ENCODE measurements at places on chromosomes 16 and 17.

DNA sequence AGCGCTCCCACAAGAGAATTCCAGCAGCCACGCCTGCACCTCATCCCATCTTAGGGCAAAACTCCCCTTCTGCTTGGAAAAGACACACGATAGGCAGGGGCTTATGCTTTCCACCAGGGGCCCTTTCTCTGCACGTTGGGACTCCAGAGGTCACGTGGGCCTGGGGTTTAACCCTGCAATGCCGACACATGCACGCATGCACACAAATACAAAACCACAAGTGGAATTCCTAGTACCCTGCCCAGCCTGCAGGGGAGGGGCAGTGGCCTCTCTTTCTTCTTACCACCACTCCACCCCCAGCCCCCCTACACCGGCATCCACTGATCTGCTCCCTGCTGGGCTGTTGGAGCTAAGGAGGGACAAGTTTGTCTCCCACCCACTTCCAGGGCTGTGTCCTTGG is 16.8 kb upstream of the CCDC182 start:
- DNase-seq = no peak

DNA sequence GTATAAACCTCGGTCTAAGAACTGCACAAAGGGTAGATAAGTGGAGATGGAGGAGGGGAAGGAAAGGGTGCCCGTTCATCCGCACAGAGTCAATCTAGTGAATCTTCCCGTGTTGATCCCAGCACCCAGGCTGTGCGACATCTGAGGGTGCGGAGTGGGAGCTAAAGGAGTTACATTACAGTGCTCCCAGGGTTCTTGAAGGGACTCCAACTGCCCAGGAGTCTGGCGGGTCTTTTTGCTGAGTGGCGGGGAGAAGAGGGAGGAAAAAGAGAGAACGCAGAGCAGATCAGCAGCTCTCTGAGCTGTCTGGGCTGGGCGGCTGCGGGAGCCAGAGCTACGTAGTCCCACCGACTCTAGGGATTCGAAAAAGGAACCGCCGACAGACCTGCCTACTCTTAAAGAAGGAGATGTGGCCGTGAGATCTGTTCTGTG is 1.6 kb upstream of the CA10 start:
- no peak for DNase-seq

- no peak for DNase-seq
Measured at GRCh38 chr16:11640987-11641817, 27.1 kb upstream of the SNN start.

GRCh38 chr17:74654742-74655141 is 31.2 kb upstream of the CD300E start:
- DNase-seq = no peak

DNA sequence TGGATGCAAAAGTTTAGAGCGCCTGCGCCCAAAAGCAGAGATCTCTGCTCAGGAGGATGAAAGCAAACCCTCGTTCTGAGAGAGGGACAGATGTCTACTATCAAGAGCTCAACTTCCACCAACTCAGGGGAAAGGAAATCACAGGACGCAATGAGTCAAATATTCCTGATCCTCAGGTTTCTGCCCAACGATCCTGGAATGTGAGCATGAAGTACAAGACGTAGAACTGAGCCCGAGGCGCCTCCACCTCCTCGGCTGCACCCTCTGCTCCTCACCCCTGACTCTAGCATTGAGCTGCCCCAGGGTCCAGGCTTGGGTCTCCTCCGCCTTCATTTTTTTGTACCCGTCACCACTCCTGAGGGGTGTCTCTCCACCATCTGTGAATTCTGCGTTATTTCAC is 15.4 kb downstream of the IFT140 start:
- no peak for DNase-seq

DNA sequence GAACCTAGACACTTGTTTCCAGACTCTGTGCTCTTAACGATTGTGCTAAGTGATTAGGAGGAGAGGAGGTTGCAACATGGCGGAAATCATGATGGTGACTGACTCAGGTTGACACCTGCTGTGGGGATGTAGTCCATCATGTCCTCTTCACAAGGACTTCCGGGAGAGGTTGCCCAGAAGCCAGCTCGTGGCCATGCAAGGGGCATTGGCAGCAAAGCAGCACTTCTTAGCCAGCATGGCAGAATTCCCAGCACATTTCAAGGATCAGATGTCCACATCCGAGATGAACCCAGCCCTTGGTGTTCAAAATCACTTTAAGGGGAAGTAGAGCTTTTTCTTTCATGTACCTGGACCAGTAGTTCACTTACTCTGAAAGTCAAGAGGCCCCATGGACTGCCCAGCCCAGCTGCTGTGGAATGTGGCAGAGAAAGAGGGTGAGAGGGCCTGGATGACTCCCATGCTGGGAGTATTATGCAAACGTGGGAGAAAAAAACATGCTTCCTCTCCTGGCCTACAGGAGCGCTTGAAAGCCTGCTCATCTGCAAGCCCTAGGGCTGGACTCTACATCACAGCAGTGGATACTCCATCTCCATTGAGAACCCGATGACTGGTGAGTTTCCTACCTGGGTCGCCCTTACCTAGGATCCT is 65.5 kb downstream of the IRX6 start:
- DNase-seq = no peak

- DNase-seq = no peak
Measured at GRCh38 chr17:39705786-39706348, 6.0 kb downstream of the ERBB2 start.

GRCh38 chr16:2486645-2487516 is 12.0 kb downstream of the TBC1D24 start:
- peak; percentile 86 for DNase-seq

All from GM12891 (cell line).